Stimulated activated CD8-positive, alpha-beta memory T cell treated with anti-CD3 and anti-CD28 coated beads, Interleukin-7, amount 100 ng/mL, for 1 hour (primary cell): ENCODE measurements at places on chromosomes 7 and 10.
A peak's percentile ranks its signal among the peaks of the same experiment; 100 is the strongest.

- DNase-seq, result no peak
Observed at GRCh38 chr7:86788948-86789347, 145.2 kb downstream of the GRM3 start.

DNA sequence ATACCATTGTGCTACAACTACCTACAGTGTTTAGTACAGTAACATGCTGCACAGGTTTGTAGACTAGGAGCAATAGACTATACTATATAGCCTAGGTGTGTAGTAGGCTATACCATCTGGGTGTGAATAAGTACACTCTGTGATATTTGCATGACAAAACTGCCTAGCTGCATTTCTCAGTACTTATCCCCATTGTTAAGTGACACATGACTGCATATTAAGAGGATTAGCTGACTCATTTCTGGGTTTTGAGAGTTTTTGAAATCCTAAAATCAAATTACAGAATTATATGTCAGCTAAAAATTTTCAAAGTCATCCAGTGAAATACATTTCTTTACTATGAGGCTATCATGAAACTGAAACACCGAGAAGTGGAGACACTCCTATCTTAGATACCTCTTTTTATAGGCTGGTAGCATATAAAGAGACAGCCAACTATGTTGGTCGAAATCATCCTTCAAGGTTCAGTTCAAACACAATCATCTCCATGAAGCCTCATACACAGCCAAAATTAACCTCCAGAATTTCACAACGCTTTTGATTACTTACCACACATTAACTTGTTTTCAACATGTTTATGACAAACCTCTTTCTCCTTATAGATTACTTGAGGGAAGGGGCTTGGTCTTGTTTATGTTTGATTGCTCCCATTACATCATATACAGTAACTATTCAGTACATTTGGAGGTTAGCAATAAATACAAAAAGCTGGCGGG, 89.8 kb upstream of the ANK3 start:
- DNase-seq, result no peak

DNA sequence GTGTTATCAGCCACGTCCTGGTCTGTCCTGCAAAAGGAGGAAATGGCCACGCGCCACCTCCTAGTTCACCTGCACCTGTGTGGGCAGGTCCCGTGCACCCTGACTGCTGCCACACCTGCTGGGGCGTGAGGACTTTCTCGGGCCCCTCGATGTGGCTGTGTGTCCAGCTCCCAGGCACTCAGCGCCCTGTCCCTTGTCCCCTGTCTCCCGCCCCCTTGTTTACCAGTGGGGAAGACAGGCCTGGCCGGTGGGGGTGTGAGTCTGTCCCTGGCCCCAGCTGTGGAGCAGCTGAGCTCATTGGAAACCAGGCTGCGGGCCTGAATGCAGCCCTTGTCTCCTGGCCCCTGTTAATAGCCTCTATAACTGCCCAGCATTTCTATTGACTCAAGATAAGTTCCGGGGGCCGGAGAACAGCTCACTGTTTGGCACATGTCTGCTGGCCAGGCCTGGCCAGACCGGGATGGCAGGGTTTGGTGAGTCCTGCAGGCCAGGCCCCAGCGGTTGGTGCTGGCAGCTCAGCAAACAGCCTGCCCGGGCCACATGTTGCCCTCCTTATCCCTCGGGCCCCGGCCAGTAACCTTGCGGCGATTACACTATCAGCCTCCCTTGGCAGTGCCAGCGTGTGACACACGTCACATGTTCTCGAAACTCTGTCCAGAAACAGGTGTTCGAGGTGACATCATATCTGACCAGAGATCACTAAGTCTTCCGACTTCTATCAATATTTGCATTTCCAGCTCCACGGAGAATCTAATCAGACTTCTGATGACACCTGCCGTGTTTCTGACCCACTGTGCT, 52.1 kb downstream of the FOXL3 start:
- DNase-seq, result no peak

DNA sequence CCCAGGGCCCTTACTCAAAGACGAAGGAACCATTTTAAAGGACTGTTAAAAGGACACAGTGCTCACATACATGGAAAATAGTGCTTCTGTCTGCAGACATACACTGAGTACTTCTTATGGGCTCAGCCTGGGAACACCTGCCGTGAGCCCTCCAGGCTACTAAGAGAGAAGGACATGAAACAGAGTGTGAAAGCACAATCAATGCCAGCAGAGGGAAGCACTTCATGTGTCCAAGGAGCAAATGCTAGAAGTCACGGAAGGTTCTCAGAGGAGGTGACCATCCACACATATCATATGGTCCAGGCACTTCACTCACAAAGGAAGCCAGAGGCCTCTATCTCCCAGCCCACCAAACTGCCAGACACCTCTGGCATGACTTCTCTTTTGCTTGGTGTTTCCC, 15.5 kb downstream of the ELMO1 start:
- no peak for DNase-seq

GRCh38 chr10:102449321-102450123, 1.8 kb downstream of the C10orf95 start:
- DNase-seq, result peak; percentile 65

- no peak for DNase-seq
Observed at GRCh38 chr10:27446091-27446918, 57.8 kb upstream of the RAB18 start.

- DNase-seq, result no peak
Observed at GRCh38 chr7:156895024-156895780, 2.2 kb upstream of the LMBR1 start.

DNA sequence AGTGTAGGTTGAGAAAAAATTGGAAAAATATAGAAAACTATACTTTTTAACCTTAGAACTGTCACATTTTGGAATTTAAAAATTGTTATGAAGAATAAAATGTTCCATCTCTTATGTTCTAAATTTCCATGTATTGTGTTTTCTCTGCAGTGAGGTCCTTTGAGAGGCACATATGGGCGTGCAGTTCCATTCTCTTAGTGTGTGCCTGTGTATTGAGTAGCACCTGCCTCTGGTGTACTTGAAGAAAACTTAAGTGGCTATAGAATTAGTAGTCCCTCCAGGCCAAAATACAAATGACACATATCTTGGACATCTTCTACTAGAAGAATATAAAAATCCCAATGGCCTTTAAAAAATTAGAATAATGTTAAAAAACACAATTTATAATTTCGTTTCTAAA, 149.2 kb downstream of the BICC1 start:
- no peak for DNase-seq

GRCh38 chr7:22447762-22448161, 52.2 kb downstream of the STEAP1B start:
- no peak for DNase-seq

- DNase-seq, result no peak
Observed at GRCh38 chr7:155255621-155256020, 42.1 kb upstream of the INSIG1 start.

- DNase-seq, result no peak
Observed at GRCh38 chr7:132066761-132067171, 509.5 kb downstream of the PLXNA4 start.

- no peak for DNase-seq
Observed at GRCh38 chr10:124589491-124590041, 127.9 kb downstream of the LHPP start.

DNA sequence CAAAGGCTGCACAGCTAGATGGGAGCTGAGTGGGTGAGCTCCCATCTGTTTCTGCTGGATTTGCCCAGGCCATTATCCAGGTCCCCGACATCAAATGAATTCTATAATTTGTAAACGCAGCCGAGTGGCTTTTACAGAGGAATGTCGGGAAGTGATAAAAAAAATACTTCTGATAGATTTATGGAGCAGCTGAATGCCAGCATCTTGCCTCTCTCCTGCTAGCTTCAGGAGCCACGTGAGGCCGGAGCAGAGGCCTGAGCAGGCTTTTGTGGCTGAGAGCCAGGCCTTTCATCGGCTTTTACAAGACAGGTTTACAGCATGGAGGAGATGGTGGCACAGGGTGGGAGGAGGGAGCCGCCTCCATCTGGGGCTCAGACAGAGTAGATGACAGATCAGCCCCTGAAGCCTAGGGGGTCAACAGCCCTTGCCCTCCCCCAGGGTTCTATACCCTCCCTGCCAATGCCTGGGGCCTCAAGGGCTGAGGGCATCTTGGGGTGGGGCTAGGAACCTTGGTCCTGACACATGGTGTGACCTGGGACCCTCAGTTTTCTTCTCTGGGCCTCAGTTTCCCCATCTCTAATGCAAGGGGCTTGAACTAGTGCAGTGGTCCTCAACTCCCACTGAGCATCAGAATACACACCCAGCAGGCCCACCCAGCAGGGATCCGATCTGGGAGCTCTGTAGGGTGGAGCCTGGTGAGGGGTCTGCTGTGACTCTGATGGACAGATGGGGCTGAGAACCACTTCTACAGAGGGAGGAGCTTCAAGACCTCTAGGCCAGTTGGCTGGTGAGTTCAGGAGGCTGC, 44.2 kb upstream of the PCBD1 start:
- DNase-seq, result no peak
